Pulmonary artery endothelial cell (primary cell): ENCODE measurements at places on chromosomes 7 and 10. TPM values are rescaled to one million over a fixed set of nuclear protein-coding genes. Genes with fewer than 3 reads are reported as not detected.

MMP21 gene
- total RNA-seq = 0.07 TPM in 1 of 2 replicates, not detected in the other

AUTS2 gene
- 0.20 and 0.28 TPM in 2 replicates for total RNA-seq

NUDCD3 gene
- 114 and 151 TPM in 2 replicates for total RNA-seq

SLC13A4 gene
- not detected in 2 replicates for total RNA-seq

TSPAN13 gene
- 19.4 and 24.6 TPM in 2 replicates for total RNA-seq

NPY4R2 gene
- total RNA-seq = not detected in 2 replicates

SP4 gene
- 5.1 and 7.7 TPM in 2 replicates for total RNA-seq

FAM25G gene
- total RNA-seq = not detected in 2 replicates

ZNF488 gene
- total RNA-seq = not detected in 2 replicates

CYP2C8 gene
- not detected in 2 replicates for total RNA-seq

BMPER gene
- total RNA-seq = 0.42 and 0.46 TPM in 2 replicates

AKR1C8 gene
- total RNA-seq = not detected in 2 replicates
